ENCODE measurements at places on chromosomes 13 and 19. TPM values are rescaled to one million over a fixed set of nuclear protein-coding genes. Genes with fewer than 3 reads are reported as not detected.

GRCh38 chr19:49436381-49437017, 4.8 kb downstream of the SLC17A7 start:
- H3K27ac ChIP-seq, result peak overlapping the region; percentile 100
- peak overlapping the region; percentile 98 for H3K4me3 ChIP-seq
- DNase-seq, result peak; percentile 84

DNA sequence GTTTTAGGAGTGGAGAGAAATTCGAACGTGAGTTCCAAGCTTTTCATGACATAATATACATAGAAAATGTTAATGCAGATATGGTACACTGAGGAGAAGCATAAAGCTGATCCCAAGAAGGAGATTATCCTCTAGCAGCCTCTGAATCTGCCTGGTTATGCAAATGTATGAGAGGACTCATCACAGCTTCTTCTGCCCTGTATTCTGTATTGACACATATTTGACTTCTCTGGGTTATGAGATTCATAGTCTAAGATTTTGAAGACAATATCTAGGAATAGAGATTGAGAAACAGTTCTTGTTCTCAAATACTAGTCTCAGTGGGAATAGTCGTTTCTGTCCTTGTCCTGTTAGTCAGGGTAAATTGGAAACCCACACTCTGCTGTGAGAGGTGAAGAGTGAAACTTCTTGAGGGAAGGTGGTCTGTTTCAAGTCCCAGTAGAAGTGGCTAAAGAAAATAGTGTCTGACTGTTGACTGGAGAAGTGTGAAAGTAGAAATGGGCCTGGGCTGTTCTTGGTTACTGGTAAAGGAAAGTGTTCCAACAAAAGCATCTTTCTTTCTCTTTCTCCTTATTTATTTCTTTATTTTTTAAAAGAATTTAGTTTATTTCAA, 1356.6 kb downstream of the SLITRK5 start:
- H3K27me3 ChIP-seq, result no peaks in the 10 kb centered on the region
- H3K27ac ChIP-seq, result no peak overlapping the region
- no peak for DNase-seq
- no peak overlapping the region for H3K4me3 ChIP-seq

DNA sequence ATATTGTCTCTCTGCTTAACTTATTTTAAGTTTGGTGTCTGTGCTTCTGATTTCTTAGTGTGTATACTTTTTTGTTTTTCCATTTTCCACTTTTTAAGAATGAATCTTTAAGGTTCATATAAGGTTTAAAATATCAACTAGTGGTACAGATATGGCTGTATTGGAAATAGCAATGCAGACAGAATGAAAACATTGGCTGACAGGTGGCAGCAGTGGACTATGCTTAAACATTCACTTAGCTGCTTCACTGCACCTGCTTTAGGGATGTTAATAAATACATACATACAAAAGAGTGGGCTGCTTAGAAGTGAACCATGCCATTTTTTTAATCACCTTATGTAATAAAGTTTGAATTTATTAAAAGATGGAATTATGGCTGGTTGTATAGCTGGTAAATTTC, 27.3 kb downstream of the TM9SF2 start:
- H3K4me3 ChIP-seq, result no peak overlapping the region
- peaks cover 18% of the 10 kb centered on the region for H3K36me3 ChIP-seq
- peaks cover 2% of the 10 kb centered on the region for H3K4me1 ChIP-seq

SEMA6B gene
- total RNA-seq, result 234 TPM

DNA sequence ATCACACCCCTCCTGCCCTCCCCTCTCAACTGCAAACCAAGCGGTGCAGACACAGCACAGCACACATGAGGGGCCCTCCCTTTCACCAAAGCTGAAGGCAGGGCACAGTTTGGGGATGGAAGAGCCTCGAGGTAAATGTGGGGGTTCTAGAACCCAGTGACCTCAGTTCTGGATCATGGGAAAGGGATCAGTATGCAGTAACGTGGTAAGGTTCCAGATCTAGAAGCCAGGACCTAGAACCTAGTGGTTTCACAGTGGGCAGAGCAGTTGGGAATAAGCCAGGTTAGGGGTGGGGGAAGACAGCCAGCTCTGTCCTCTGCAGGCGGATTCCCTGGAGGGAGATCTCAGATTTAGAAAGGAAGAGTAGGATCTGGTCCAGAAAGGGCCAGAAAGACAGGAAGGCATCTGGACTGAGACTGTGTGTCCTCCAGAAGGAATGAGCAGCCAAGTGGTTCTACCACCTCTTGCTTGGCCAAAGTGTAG, 3.1 kb downstream of the FTL start:
- H3K27ac ChIP-seq, result peak overlapping the region; percentile 33
- H3K27me3 ChIP-seq, result peaks cover 18% of the 10 kb centered on the region
- H3K4me3 ChIP-seq, result no peak overlapping the region
- H3K36me3 ChIP-seq, result no peaks in the 10 kb centered on the region
- DNase-seq, result no peak

GRCh38 chr19:10603084-10603872, 16.2 kb upstream of the AP1M2 start:
- peak overlapping the region; percentile 76 for H3K27ac ChIP-seq
- peaks cover 4% of the 10 kb centered on the region for H3K4me1 ChIP-seq
- H3K36me3 ChIP-seq, result peaks cover 12% of the 10 kb centered on the region
- no peak for DNase-seq

WDR87 gene
- not detected for total RNA-seq

DNA sequence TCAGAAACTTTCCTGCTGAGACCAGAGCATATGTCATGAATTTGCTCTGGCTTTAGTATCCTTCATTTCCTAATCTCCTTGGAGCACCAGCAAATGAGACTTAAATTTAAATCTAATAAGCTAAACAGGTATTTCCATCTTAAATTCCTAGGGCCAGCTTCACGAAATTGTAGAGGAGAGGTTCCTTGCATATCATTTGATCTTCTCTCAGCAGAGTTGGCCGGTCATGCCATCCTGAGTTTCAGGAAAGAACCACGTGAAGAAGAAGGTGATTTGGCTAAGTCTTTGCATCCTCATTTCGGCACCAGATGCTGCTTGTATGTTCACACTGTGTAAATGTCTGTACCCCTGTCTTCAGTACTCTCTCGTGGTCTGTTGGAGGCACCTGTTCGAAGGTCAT, 370.4 kb upstream of the NBEA start:
- H3K27me3 ChIP-seq, result no peaks in the 10 kb centered on the region
- H3K4me3 ChIP-seq, result no peak overlapping the region
- no peak overlapping the region for H3K27ac ChIP-seq

SIGLEC12 gene
- not detected for total RNA-seq

FFAR3 gene
- not detected for total RNA-seq

DNA sequence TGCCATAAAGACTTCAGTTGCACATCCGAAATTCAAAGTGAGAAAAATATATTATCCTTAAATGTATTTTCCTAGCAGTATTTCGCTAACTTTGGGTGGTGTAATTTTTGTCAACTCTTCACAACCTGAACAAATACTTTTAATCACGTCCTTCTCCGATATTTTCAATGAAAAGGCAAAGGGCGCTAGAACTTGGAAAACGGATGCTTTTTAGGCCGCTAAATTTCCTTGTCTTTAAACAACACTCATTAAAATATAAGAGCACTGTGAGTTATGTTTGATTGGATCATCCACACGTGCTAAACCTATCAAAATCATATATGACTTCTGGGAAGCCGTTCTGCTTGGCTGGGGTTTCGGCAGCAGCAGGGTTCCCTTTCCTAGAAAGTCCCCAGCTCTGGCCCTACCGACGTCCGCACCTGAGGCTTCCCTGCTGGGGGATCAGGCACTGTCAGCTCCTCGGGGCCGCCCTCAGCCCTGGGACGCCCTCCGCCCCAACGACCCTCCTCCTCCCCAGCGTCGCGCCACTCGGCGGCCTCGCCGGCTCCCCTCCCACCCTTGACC, 462 bp upstream of the MPHOSPH8 start:
- peaks cover 6% of the 10 kb centered on the region for H3K36me3 ChIP-seq
- H3K4me1 ChIP-seq, result no peaks in the 10 kb centered on the region
- H3K27ac ChIP-seq, result peak overlapping the region; percentile 97

NLRP9 gene
- not detected for total RNA-seq

DNA sequence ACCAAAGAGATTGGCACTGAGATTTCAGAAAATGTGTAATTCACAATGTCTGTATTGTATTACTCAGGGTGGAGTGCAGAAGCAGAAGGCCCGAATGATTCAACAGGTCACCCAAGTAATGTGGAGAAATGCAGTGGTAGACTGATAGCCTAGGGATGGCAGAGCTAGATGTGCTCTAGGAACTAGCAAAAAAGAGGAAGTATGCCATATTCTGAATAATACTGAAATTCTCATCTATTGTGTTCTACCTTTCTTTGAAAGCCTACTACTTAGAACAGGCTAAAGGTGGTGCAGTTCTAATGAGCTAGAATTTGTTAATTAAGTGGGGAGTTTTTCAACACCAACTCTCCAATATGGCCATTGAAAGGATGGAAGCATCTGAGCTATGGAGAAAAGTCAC, 1449.8 kb upstream of the MIR17HG start:
- H3K4me3 ChIP-seq, result no peak overlapping the region
- no peak overlapping the region for H3K27ac ChIP-seq
- H3K27me3 ChIP-seq, result no peaks in the 10 kb centered on the region
- DNase-seq, result no peak
- no peaks in the 10 kb centered on the region for H3K4me1 ChIP-seq

TMEM238 gene
- 1.3 TPM for total RNA-seq

DNA sequence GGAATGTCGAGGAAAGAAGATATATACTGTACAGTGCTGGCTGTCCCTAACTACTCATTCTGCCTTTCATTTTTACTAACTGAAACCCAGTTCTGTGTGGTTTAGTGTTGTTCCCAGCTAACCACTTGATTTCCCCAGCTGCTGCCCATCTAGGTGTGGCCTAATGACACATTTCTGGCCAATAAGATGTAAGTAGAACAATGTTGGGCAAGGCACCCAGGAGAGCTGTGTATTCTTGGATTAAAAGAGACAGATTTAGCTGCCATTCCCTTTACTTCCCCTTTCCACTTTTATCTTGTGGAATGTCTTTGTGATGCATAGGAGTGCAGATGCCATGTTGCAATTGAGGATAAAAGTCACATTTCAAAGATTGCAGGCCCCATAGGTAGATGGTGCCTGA, 28.3 kb upstream of the PCDH9 start:
- H3K4me1 ChIP-seq, result no peaks in the 10 kb centered on the region
- H3K27me3 ChIP-seq, result no peaks in the 10 kb centered on the region
- DNase-seq, result no peak

DNA sequence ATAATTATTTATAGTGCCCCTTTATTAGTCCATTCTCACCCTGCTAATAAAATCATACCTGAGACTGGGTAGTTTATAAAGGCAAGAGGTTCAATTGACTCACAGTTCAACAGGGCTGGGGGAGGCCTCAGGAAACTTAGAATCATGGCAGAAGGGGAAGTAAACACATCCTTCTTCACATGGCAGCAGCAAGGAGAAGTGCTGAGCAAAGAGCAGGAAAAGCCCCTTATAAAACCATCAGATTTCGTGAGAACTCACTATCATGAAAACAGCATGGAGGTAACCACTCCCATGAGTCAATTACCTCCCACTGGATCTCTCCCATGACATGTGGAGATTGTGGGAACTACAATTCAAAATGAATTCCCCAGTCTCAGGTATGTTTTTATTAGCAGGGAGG, 89.9 kb upstream of the STARD13 start:
- DNase-seq, result no peak
- H3K4me1 ChIP-seq, result peaks cover 11% of the 10 kb centered on the region
- H3K36me3 ChIP-seq, result no peaks in the 10 kb centered on the region
- no peaks in the 10 kb centered on the region for H3K27me3 ChIP-seq
- H3K4me3 ChIP-seq, result no peak overlapping the region

DNA sequence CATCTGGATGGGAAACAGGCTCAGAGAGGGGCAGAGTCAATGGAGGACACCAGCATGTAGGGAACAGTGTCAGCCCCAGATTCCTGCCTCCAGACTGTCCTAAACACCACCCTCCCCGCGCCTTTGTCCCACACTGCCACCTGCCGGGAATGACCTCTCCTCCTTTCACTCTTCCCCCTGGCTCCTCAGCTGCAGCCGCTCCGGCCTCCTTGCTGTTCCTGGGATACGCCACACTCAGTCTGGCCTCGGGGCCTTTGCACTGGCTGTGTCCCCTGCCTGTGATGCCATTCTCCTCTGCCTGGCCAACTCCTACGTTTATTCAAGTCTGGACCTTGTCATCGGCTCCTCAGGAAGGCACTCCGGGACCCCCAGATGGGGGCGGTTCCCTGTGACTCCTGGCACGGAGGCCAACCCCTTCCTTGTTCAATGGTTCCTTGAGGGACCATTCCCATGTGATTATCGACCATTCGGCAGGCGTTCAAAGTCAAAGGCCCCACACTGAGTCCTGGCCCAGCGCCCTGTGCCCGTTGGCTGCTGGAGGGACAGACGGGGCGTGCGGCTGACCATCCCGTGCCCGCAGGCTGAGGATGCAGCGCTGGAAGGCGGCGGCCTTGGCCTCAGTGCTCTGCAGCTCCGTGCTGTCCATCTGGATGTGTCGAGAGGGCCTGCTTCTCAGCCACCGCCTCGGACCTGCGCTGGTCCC, 15.8 kb downstream of the FUT6 start:
- H3K4me1 ChIP-seq, result no peaks in the 10 kb centered on the region
- no peak overlapping the region for H3K27ac ChIP-seq
- H3K27me3 ChIP-seq, result peaks cover 10% of the 10 kb centered on the region
- H3K4me3 ChIP-seq, result no peak overlapping the region
- H3K36me3 ChIP-seq, result no peaks in the 10 kb centered on the region

ZNF254 gene
- 56.0 TPM for total RNA-seq

GRCh38 chr13:48715977-48716376, 62.2 kb downstream of the CYSLTR2 start:
- H3K4me1 ChIP-seq, result no peaks in the 10 kb centered on the region
- no peak for DNase-seq
- no peak overlapping the region for H3K27ac ChIP-seq

DNA sequence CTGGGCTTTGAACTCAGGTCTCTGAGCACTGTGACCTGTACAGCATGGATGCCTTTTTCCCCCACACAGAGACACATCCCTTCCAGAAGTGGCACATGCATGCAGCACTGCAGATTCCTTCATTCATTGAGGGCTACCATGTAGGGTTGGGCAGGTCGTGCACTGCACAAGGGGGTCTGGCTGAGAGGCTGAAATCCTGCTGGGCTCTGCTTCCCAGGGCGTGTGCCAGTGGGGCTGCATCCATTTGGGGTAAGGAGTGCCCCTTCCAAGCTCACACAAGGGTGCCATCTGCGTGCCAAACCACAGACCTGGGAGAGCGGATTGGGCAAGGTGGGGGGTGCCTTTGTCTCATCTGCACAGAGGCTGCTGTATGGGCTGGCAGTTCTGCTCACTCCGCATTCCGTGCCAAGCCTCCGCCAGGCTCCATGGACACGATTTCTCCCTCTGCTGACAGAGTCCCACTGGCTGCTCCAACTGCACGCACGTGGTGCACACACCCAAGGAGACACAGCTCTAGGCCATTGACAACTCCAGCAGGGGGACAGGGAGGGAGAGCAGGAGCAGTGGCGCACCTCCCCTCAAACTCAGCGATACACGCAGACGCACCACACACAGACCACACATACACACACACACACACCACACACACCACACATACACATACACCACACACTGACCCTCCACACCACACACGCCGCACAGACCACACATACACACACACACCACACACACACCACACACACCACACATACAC, 4.5 kb upstream of the SHISA7 start:
- DNase-seq, result peak; percentile 52
- no peaks in the 10 kb centered on the region for H3K4me1 ChIP-seq
- no peak overlapping the region for H3K4me3 ChIP-seq
- peaks cover 4% of the 10 kb centered on the region for H3K36me3 ChIP-seq
- no peak overlapping the region for H3K27ac ChIP-seq
- peaks cover 30% of the 10 kb centered on the region for H3K27me3 ChIP-seq
